8988T (cell line): ENCODE measurements at places on chromosomes 4 and X.

DNA sequence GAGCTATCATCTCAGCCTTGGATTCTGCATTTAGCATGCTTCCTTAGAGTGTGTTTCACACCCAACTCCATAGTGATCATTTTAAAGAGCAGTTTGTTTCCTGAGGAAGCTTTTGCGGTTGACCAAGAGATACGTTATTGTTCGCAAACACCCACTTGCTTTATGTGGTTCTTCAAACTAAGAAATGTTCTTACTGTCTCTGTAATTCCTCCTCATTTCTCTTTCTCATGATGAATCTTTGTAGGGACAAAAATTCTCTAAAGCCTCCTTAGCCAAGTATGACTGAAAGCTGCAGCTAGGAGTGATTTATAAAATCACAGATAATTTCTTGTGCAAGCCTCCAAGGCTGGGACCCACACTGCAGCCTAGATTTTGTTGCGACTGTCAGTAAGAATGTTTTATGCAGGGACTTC is 10.0 kb downstream of the TNIP3 start:
- DNase-seq, result no peak

DNA sequence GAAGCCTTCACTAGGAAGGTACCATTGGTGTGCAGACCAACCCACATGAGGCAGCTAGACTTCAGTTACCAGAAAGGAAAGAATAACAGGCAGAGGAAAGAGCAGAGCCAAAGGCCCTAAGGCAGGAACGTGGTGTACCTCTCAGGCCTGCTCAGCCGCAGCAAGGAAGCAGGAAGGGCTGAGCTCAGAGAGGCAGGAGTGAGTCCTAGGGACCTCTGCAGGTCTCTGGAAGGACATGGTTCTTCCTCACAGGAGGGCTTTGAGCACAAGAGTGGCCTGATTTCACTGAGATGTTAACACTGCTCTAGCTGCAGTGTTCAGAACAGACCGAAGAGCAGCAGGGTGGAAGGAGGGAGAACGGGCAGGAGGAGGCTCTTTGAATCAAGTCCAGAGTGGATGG is 124.6 kb downstream of the DCHS2 start:
- no peak for DNase-seq

- no peak for DNase-seq
Observed at GRCh38 chrX:124435616-124436015, 89.3 kb downstream of the SH2D1A start.

- DNase-seq, result no peak
Observed at GRCh38 chrX:40281336-40282005, 183.7 kb upstream of the BCOR start.

GRCh38 chrX:5726224-5726623 is 502.4 kb downstream of the NLGN4X start:
- no peak for DNase-seq

DNA sequence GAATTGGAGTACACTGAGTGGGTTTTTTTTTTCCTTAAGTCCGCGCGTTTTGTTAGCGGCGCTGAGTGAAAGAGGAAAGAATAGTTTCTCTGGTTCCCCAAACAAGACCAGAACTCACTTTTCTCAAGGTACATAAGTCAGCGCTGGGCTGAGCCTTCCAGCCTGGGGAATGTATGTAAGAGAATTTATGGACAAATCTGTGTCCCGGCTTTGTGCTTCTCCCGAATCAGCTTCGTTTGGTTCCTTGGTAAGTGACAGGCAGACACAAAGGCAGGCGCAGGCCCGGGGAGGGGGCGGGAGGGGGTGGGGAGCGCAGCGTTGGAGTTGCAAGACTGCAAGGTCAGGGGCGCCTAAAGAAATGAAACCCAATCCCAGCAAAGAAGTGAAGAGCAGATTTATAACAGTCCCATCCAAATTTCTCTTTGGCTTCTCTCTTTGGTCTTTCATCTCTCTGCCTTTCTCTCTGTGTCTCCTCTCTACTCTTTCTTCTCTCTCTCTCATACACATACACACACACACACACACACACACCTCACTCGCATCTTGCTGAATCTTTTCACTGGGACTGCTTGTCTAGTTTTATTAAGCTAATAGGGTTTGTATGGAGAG is 981 bp downstream of the TET2 start:
- DNase-seq, result no peak

DNA sequence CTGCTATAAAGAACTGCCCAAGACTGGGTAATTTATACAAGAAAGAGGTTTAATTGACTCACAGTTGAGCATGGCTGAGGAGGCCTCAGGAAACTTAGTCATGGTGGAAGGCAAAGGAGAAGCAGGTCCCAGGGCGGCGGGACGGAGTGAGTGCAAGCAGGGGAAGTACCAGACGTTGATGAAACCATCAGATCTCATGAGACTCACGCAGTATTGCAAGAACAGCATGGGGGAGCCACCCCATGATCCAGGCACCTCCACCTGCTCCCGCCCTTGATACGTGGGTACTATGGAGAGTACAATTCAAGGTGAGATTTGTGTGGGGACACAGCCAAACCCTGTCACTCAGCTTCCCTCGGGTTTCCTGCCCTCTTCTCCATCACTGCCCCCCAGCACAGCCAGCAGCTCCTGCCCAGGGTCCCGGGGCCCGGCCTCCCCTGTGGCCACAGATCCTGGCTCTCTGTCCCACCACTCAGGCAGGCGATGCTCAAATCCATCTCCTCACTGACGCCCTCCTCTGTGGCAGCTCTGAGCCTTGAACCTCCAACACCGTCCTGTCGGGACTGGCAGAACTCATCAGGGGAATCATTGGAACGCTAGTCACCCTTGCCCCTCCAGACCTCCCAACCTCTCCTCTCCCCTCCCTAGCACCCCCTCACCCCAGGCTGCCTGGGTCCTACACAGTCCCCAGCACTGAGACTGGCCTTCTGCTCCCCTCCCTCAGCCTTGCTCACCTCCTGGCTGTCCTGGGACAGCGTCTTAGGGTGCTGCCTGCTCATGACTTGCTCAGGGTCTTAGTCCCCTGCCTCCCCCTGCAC is 37.6 kb downstream of the FGFRL1 start:
- no peak for DNase-seq

DNA sequence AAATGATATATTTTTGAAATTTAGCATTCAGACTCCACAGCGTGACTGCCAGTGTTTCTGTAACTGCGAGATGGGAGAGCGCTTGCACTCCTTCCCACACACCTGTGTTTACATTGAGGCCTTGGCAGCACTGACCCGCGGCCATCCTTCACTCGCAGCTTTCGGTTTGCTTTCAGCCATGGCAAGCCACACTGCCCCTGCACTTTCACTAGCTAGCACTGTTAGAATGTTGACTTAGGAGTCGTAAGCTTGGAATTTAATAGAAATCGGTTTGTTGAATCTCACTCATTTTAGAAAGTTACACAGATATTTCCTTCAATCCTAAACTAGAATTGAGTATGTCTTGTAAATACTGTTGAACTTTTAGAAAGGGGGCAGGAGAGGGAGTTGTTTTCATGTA is 136.2 kb downstream of the CFAP299 start:
- no peak for DNase-seq

DNA sequence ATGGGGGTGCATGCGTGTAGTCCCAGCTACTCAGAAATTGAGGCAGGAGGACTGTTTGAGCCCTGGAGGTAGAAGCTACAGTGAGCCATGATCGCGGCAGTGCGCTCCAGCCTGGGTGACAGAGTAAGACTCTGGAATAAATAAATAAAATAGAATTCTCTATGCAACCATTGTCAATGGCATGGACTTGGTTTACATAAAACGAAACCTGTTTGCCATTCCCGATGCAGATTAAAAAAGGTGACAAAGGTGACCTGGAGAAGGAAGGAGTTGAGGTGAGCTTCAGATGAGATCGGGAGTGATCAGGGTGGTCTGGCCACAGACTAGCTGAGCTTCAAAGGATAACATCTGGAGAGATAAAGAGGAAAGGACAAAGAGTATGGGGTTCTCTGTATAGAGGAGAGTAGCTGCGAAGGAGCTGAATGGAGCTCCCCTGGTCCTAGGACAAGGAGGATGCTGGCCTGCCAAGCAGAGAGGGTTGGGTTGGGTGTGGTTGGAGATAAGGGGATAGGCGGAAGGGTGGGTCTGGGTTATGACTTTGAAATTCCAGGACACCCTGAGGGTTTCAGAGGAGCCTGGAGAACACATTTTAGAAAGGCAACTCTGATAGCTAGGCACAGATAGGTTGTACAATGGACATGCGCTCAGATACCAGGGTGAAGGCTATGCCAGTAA is 98.6 kb downstream of the RBM47 start:
- no peak for DNase-seq

DNA sequence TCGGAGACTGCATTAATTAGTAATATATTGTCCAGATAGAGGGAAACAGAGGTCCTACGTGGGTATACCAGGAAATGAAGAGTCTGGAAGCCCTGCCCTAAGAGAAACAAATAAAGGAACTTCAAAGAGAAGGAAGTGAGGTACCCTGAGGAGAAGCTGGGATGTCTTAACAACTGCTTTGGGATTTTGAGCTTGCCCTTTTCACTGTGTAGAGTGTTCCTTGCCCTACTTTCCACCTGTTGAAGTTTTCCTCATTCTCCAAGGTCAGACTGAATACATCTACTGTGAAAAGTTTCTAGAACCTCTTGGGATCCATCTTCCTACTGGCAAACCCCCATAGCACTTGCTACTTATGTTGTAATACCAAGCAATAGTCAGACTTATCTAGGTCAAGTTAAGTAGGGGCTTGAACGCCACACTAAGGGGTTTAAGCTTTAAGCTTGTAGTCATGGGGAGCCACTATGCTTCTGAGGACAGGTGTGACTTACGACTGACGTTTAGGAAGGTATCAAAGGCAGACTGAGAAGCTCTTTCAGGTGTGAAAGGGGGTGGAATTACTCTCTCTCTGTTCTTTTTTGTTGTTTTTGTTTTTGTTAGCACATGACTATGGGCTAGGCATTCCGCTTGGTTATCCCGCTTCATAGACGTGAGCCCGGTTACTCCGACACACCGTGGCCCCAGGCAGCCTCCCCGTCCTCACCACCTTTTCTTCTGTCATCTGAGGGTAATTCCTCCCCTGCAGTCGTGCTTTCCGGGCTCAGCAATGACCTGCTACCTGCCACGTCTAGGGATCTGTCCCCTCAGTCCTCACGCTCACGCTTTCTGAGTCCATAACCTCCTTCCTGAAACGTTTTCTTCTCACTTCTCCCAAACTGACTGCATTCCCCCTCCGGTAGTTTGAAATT is 959 bp upstream of the REST start:
- no peak for DNase-seq

- no peak for DNase-seq
Observed at GRCh38 chr4:7978907-7979651, 39.4 kb upstream of the AFAP1 start.

- no peak for DNase-seq
Observed at GRCh38 chr4:20698382-20698781, 1.9 kb upstream of the PACRGL start.

DNA sequence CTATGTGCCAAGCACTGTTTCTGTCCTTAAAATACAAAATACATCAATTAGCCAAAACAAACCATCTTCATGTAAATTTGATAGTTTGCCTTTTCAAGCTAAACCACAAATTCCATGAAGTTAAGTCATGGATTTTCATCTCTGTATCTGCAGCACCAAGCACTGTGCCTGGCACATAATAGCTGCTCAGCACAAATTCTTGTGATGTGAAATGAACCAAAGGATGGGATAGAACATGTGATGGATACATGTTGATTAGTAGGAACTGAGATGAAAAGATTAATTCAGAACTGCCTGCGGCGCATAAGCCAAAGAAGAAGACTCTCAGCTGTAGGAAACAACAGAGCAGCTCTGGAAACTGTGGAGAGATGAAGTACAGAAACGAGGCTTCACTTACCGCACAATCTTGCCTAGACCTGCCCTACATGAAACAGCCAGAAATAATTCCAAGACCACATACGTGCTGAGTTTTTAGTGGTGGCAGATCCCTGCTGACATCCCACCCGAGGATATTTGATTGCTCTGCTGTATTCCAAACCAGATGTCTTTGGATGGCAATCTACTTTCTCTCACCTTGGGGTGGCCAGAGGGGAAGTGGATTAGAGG is 40.9 kb upstream of the DCLK2 start:
- no peak for DNase-seq

DNA sequence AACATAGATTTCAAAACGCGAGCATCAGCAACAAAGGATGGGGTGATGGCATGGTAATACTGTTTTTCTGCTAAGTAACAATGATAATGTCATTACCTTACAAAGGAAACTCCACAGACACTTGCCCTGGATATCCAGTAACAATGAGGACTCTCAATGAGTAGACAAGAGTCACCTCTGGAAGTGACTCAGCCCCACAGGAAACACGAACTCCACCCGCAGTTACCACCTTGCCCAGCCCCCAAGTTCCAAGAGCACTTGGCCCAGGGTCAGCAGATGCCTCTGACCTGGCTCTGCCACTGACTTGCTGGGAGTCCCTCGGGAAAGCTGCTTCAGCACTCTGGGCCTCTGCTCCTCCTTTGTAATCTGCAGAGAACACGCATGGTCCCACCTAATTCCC is 110.3 kb upstream of the MAP3K15 start:
- DNase-seq, result no peak

DNA sequence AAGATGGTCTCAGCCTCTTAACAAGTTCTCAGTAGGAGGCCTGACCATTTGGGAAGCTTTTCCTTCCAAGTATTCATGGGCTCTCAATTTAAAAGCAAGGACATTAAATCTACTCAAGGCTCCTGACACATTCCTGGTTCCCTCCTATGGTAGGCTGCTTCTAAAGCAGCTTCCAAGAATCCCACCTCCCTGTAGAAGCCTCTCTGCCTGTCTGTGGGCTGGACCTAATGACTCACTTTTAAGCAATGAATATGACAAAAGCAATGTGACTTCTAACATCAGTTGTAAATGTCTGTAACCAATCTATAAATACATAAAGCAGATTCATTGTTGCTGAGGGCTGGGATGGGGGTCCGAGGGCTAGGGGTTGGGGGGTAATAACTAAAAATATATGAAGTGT is 99.5 kb upstream of the FAM9B start:
- no peak for DNase-seq

GRCh38 chrX:123990602-123991001 is 29.1 kb downstream of the STAG2 start:
- DNase-seq, result no peak

- no peak for DNase-seq
Observed at GRCh38 chrX:72073633-72074032, 58.1 kb downstream of the RTL5 start.

DNA sequence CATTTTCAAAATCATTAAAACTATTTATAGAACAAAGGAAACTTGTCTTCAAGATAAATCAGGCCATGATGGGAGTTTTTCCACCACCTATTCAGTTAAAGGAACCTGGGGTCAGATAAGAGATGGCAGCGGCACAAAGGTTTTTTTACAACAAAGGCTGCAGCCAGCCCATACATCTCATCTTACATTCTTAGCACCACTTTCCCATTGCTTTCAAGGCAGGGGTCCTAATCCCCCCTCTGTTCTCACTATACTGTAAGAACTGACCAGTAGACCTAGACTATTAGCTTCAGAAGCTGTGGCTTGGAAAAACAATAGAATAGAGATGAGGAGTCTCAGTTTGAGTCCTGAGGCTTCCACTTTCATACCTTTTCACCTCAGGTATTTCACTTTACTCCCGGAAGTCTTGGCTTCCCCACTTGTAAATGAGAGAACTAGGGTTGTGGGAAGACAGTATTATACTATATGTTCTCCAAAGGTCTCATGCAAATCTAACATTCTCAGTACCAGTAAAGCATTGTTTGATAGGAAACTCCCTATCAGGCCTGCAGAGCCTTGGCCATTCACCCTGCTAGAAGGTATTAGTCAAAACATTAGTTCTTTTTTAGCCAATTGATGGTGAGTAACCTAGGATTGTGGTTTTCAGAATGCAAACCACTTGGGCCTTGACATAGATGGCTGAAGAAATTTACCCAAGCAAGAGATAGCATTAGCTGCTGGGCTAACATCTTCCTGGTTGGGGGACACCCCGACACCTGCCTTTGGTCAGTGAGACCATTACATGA is 182.9 kb upstream of the PBDC1 start:
- no peak for DNase-seq

- DNase-seq, result no peak
Observed at GRCh38 chrX:64580605-64581004, 185.4 kb upstream of the MTMR8 start.
